ENCODE measurements at places on chromosomes 12 and 14.

DNA sequence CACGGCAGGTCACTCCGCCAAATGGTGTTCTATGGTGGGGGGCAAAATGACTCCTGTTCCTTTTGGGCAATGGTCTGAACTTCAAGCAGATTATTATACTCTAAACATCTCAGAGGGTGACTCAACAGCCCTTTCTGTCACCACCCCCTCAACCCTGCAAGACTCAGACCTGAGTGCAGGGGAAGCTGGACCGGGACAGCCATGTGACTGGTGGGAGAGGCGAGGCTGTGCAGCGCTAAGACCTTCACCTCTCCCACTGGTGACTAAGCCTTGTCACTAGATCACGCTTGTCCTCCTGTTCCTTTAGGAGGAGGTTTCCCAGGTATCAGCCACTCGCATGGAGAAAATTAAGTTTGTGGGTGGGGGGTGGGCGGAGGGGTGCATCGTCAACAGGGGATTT, 67.1 kb upstream of the CCND2 start:
- DNase-seq, result no peak

- no peak for DNase-seq
These were observed 93.6 kb upstream of the RFLNA start for GRCh38 chr12:124201248-124201647.

DNA sequence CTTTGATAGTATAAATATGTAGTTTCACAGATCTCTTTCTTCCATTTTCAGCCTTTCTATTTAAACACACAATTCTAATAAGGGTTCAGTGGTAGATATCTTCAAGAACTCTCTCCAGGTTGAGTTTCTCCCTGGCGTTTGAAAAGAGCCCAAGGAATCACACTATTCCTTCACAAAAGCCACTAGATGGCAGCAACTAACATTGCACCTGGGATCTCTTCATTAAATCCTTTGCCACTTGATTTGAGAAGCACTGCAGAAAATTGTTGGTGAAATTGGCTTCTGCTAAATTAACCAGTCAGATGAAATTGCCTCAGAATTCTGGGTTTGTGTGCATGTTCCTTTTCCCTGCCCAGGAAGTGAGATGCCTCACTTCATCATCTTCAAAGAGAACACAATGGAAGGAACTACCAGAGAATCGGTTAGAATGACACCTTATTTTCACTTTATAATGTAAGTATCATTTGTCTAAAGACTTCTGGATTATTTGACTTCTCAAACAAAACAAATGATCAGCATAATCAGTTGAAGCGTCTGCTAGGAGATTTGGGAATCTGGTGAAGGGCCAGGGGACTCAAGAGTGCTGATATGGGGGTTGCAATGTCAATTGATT, 6.8 kb downstream of the CCDC198 start:
- DNase-seq, result no peak

DNA sequence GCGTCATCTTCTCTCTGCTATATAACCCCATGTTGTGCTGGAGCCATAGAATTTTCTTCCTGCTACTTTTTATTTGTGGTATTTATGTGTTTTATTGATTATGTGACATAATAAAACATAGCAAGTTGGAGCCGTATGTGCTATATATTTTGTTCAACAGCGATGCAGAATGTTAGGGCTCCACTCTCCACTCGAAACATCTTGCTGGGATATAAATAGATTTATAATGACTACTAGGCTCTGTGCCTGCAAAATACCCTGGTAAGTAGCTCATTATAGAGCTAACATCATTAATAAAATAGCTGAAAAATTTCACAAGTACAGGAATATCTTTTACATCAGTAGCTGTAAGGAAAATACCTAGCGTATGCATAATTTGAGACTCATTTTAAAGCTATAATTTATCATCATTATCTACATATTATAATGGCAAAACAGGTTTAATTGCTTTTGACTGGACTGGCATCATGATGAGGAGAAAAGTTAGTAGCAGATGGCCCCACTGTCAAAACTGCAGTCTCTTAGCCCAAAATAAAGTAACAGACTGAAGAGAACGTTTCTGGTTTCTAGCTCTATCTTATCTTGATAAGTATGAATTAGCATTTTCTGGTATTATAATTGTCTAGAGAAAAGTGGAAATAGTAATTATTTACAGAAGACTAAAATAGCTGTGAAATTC, 263.0 kb downstream of the NEDD1 start:
- no peak for DNase-seq

- DNase-seq, result no peak
These were observed 26.5 kb upstream of the ACTN1 start for GRCh38 chr14:69005432-69006148.

- peak; percentile 1 for DNase-seq
These were observed 663 bp downstream of the WASHC3 start for GRCh38 chr12:102061096-102061559.

DNA sequence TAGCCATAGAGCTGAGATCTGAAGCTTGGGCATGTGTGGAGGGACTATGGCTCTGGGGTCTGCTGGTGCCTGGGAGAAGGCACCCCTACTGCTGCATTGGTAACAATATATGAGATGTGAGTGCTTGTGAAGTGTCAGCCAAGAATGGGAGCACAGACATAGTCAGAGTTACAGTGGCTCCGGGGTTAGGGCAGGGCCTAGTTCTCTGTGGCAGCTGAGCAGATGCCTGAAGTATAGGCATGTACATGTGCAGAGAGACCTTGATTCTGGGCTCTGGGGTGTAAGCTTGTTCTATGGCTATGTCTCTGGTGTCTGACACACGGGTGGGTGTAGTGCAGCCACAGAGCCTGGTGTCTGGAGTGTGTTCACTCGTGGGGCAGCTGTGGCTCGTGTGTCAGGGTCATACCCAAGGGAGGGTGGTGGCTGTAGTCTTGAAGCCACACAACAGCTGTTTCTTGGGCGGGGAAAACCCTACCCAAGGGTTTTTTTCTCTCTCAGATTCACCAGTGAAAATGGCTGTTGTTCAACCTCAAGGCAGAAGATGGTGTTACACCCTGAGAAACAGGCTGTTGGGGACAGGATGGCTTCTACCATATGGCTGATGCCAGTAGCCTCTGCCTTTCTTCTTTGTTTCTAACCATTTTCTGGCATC, 11.9 kb upstream of the TCL1A start:
- no peak for DNase-seq

GRCh38 chr12:98022961-98023360, 492.4 kb upstream of the TMPO start:
- DNase-seq, result no peak

GRCh38 chr14:104738375-104739019, 14.4 kb upstream of the SIVA1 start:
- DNase-seq, result no peak

Measured in right renal cortex interstitium (tissue), 3 donors.